Osteocyte (in vitro differentiated cells): ENCODE measurements at places on chromosomes 3 and 15. TPM values are rescaled to one million over a fixed set of nuclear protein-coding genes. Genes with fewer than 3 reads are reported as not detected.

- no peak overlapping the region for H3K4me3 ChIP-seq
- peak overlapping the region; percentile 11 for H3K27ac ChIP-seq
- no peak for DNase-seq
- peaks cover 1% of the 10 kb centered on the region for H3K36me3 ChIP-seq
These were observed 28.6 kb downstream of the TRAK1 start for GRCh38 chr3:42119561-42120355.

GRCh38 chr15:40054605-40054854 is 15.5 kb upstream of the SRP14 start:
- H3K27ac ChIP-seq, result peak overlapping the region; percentile 77
- H3K36me3 ChIP-seq, result no peaks in the 10 kb centered on the region
- H3K27me3 ChIP-seq, result no peaks in the 10 kb centered on the region

- peaks cover 16% of the 10 kb centered on the region for H3K4me1 ChIP-seq
- peak overlapping the region; percentile 74 for H3K27ac ChIP-seq
- peaks cover 2% of the 10 kb centered on the region for H3K36me3 ChIP-seq
- DNase-seq, result no peak
- no peaks in the 10 kb centered on the region for H3K27me3 ChIP-seq
These were observed 1257.1 kb downstream of the NSUN3 start for GRCh38 chr3:95319921-95320494.

- H3K4me3 ChIP-seq, result peak overlapping the region; percentile 26
- no peak for DNase-seq
- H3K4me1 ChIP-seq, result peaks cover 98% of the 10 kb centered on the region
- H3K36me3 ChIP-seq, result peaks cover 60% of the 10 kb centered on the region
- H3K27ac ChIP-seq, result peak overlapping the region; percentile 89
These were observed 532.8 kb downstream of the FOXP1 start for GRCh38 chr3:71050538-71051258.

- H3K4me1 ChIP-seq, result peaks cover 35% of the 10 kb centered on the region
- H3K36me3 ChIP-seq, result peaks cover 39% of the 10 kb centered on the region
- no peak overlapping the region for H3K4me3 ChIP-seq
- DNase-seq, result no peak
- H3K27me3 ChIP-seq, result no peaks in the 10 kb centered on the region
- H3K27ac ChIP-seq, result peak overlapping the region; percentile 25
These were observed 15.9 kb downstream of the PFN2 start for GRCh38 chr3:149954812-149955211.

DNA sequence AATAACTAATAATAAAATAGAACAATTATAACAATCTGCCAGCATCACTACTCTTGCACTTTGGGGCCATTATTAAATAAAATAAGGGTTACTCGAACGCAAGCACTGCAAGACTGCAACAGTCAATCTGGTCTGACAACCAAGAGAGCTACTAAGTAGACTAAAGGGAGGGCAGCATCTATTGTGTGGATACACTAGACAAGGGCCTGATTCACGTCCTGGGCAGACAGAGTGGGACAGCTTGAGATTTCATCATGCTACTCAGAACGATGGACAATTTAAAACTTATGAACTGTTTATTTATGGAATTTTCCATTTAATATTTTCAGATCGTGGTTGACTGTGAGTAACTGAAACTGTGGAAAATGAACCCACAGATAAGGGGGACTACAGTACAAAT is 39.5 kb downstream of the TNIK start:
- no peaks in the 10 kb centered on the region for H3K36me3 ChIP-seq
- peaks cover 22% of the 10 kb centered on the region for H3K4me1 ChIP-seq
- H3K27me3 ChIP-seq, result no peaks in the 10 kb centered on the region
- DNase-seq, result no peak

DNA sequence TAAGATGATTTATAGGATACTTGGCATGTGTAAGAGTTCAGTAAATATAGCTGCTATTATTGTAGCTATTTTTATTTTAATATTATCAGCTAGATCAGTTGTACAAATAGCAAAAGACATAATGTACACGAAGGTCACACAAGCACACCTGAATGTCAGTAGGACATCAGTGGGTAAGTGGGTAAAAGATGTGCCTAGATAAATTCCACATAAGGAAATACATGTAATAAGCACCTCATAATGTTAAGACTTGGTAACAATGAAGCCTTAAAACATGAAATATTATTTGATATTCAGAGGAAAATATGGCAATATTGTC is 41.5 kb downstream of the ABHD2 start:
- H3K36me3 ChIP-seq, result peaks cover 33% of the 10 kb centered on the region
- H3K27ac ChIP-seq, result no peak overlapping the region
- H3K4me3 ChIP-seq, result no peak overlapping the region
- H3K4me1 ChIP-seq, result peaks cover 31% of the 10 kb centered on the region

DNA sequence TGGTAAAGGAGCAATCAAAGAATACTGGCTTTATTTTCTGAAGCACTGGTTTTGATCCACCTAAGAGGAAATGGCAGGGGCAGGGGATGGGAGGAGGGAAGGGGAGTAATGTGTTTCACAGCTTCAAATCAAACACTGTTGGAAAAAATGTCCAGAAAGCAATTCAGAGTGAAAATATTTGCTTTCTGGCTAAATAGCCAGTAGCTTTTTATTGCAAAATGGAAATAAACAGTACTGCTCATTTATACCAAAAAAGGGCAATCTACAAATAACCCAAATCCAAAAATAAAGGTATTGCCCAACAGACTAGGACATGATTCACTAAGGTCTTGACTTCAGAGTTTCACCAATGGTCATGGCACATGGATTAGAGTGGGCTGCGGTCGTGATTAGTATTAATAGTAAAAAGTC is 279.3 kb upstream of the THBS1 start:
- DNase-seq, result no peak
- peak overlapping the region; percentile 56 for H3K27ac ChIP-seq
- no peaks in the 10 kb centered on the region for H3K27me3 ChIP-seq
- peaks cover 43% of the 10 kb centered on the region for H3K4me1 ChIP-seq
- H3K36me3 ChIP-seq, result no peaks in the 10 kb centered on the region

GRCh38 chr3:69542805-69543429 is 157.0 kb upstream of the FRMD4B start:
- H3K36me3 ChIP-seq, result no peaks in the 10 kb centered on the region
- H3K27me3 ChIP-seq, result peaks cover 55% of the 10 kb centered on the region
- peaks cover 23% of the 10 kb centered on the region for H3K4me1 ChIP-seq
- no peak overlapping the region for H3K27ac ChIP-seq

DGKG gene
- total RNA-seq, result 0.18 TPM in 1 of 2 replicates, not detected in the other

- H3K4me3 ChIP-seq, result peak overlapping the region; percentile 8
- H3K27ac ChIP-seq, result peak overlapping the region; percentile 87
- H3K4me1 ChIP-seq, result peaks cover 83% of the 10 kb centered on the region
- H3K27me3 ChIP-seq, result no peaks in the 10 kb centered on the region
- no peak for DNase-seq
These were observed 52.9 kb downstream of the BFSP2 start for GRCh38 chr3:133452641-133453319.

DNA sequence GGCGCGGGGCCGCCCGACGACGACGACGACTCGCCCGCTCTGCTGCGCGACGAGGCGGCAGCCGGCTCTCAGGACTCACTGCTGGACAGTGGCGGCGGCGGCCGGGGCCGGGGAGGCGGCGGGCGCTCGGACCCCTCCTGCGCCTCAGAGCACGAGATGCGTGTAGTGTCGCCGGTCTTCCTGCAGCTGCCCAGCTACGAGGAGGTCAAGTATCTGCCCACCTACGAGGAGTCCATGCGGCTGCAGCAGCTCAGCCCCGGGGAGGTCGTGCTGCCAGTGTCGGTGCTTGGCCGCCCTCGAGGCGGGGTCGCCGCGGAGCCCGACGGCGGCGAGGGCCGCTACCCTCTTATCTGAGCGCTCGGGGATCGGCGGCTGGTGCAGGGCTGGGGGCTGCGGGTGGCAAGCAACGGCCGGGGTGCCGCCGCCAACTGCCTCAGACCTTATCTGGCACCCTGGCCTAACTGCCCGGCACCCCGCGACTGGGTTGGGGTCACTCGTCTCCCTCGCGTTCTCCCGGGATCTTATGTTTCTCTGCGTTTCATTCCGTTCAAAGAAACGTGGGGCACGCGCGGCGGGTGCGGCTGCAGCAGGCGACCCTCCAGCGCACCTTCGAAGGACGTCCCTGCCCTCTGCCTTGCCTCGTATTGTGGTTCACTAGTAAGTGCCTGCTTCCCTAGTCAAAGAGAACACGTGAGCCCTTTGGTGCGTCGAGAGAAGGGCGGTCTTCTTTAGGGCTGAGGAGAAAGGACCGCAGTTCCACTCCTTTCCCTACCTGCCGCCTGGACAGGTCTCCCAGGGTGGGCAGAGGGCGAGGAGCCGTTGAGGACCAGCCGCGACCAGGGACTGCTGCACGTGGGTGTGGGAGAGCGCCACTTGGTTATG is 1.0 kb downstream of the C3orf80 start:
- no peak for DNase-seq
- no peak overlapping the region for H3K27ac ChIP-seq
- peaks cover 63% of the 10 kb centered on the region for H3K27me3 ChIP-seq
- H3K4me1 ChIP-seq, result peaks cover 11% of the 10 kb centered on the region
- H3K4me3 ChIP-seq, result peak overlapping the region; percentile 66

C3orf49 gene
- not detected in 2 replicates for total RNA-seq

A4GNT gene
- not detected in 2 replicates for total RNA-seq
